ENCODE measurements at places on chromosomes 5 and 9.

DNA sequence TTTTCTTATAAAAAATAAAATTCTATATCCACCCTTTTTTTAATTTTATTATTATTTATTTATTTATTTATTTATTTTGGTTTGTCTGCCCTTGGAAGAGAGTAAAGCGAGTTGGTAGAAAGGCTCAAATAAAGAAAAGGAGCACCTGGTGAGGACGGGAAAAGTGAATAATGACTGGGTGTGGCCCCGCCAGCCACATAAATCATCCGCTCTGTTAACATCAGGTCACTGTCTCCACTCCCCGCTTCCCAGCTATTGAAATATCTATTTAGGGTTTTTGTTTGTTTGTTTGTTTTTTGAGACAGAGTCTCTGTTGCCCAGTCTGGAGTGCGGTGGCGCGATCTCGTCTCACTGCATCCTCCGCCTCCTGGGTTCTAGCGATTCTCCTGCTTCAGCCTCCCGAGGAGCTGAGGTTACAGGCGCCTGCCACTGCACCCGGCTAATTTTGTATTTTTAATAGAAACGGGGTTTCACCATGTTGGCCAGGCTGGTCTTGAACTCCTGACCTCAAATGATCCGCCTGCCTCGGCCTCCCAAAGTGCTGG is 844 bp downstream of the POLR3G start:
- DNase-seq: no peak

DNA sequence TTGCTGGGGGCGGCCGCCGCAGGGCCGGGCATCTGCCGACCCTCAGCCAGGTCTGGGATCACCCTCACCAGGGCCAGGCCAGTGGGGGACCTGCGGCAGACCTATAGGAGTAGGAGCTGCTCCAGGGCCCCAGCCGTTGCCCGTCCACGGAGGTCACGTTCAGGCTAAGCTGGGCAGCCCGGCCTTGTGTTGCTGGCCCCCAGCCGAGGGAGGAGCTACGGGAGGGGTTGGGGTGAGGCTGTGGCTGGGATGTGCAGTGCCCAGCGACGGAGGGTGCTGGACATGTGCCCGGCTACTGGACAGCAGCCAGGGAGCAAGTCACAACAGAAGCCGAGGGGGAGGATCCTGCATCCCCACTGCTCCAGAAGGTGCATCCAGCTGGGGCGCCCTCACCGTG is 39.6 kb upstream of the SLC6A19 start:
- DNase-seq: no peak

- no peak for DNase-seq
Observed at GRCh38 chr5:89090037-89090436, 207.1 kb upstream of the MEF2C start.

- no peak for DNase-seq
Observed at GRCh38 chr9:92719028-92719647, 45.5 kb downstream of the BICD2 start.

DNA sequence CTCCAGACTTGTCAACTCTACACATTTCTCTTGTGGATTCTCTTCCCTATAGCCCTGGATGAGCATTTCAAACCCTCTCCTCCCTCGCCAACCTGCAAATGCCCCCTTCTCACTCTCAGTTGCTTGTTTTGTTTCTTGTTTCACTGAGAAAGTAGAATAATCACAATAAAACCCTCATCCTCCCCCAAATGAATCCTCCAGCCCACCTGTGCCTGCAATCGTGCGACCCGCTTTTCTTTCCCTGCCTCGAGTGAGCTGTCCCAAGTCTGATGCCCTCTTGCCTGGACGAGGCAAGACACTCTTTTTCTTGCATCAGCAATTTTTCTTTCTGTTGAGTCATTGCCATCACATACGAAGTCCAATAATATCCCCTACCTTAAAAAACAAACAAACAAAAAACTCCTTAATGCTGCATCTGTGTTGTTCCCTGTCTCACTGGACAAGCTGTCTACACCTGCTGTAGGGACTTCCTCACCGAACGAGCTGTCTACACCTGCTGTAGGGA is 3.7 kb upstream of the CACNA1B start:
- no peak for DNase-seq

DNA sequence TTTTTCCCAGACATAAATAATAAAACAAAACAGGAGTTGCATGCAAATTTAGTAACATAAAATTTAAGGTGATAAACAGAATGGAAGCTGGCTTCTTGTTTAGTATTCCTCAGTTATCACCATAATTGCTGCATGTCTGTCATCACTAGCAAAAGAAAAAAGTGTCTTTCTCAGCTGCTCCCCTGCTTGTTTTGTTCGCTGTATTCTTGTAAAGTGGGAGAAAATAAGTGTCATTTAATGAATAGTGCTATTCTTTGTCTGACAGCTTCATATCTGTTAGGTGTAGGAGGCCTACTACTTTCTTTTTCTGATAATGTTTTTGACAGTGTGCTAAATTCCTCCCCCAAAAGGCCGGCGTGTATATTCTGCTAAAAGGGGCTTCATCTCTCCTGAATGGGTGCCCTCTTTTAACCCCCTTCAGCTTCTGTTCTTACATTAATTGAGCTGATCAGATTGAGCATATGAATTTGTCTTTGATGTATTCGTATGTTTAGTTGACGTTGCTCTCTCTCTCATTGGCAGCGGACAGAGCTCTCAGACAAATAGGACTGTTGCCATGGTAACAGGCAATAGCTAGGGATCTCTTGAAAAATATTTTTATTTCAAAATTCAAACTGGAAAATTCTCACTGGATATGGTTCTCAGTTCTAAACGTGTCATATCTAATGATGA is 303.8 kb downstream of the KIAA0825 start:
- DNase-seq: no peak

DNA sequence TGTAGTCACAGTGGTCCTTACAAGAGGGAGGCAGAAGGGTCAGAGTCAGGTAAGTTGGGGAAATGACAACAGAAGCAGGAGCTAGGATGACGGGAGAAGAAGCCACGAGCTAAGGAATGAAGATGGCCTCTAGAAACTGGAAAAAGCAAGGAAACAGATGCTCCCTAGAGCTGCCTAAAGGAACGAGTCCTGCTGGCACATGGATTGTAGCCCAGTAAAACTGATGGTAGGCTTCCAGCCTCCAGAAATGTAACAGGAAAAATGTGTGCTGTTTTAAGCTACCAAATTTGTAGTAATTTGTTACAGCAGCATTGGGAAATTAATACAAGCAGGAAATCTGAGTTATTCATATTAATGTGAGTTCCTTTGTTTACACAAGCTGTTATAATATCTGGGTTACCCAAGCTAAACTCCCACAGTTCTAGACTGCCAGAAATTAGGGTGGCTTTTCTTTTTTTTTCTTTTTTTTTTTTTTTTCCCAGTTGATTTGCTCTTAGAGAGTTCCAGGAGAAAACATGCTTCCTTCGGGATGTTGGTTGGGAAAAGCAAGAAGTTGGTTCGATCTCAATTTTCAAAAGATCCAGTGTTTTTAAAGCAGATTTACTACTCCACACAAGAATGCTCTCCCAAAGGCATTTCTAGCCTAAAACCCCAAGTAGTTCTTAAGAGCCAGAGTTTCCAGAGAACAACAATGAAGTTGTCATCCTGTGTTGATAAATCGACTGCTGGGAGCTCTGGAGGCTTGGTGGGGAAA is 400.0 kb upstream of the SLC24A2 start:
- no peak for DNase-seq
